Caki2 (cell line): ENCODE measurements at places on chromosomes 11 and 22. TPM values are rescaled to one million over a fixed set of nuclear protein-coding genes. Genes with fewer than 3 reads are reported as not detected.

TENM4 gene
- 0.17 and 0.70 TPM in 2 replicates for total RNA-seq

RIC3 gene
- total RNA-seq = not detected in 2 replicates

SGSM1 gene
- total RNA-seq = 0.06 and 0.27 TPM in 2 replicates

DNA sequence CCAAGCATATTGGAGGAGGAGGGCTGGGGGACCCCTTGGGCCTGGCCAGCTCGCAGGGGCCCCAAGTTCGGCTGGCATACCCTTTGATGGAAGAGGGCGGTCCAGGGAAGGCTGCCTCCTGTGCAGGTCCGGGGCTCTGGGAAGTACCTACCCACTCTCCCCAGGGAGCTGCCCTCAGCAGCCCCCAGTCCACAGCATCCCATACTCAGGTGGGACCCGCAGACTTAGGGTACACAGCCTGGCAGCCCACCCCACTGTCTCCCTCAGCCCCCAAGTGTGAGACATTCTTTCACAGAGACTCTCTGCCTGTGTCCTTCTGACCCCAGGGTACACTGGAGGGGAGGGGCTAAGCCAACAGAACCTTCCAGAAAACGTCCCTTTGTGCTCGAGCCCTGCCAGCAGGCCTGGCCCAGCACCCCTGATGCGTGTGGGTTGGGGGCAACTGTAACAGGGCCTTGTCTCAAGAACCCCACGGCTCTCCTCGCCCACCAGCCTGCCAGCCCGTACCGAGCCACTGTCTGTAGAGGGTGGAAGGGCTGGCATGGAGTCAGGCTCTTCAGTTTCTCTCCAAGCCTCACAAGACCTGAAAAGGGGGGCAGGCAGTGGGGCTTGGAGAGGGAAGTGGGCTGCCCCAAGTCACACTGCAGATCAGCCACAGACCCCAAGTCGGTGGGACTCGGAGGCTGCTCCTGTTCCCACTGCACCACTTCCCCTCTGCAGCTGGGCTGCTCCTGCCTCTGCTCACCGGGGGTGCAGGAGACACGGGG, 7.0 kb upstream of the TNFRSF13C start:
- DNase-seq = no peak

DNA sequence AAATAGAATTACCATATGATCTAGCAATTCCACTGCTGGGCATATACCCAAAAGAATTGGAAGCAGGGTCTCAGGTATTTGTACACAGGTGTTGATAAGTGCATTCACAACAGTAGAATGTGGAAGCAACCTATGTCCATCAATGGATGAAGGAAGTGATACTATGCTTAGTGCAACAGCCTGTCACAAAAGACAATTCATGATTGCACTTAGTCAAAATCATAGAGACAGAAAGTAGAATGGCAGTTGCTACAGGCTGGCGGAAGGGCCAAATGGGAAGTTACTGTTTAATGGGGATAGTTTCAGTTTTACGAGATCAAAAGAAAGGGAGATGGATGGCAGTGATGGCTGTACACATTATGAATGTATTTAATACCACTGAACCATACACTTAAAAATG, 42.0 kb downstream of the SGSM3 start:
- DNase-seq = no peak

DNA sequence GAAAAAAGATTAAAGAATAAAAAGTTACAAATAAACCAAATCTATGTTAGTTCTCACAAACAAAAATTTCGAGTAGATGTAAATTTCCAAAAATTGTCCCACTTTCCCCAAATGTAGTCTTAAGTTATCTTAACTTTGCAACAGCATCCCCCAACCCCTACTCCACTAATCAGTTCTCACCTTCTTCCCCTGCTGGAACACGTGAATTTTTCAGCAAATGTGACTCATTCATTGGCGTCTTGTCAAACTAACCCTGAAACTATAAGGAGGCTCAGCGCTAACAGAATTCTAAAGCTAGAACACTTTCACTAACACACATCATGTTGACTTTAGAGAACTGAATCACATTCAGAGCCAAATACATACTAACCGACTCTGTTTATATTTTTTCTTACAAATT, 46.1 kb downstream of the PHF21A start:
- no peak for DNase-seq

GRCh38 chr22:48333816-48334735, 1493.6 kb downstream of the BRD1 start:
- no peak for DNase-seq

DNA sequence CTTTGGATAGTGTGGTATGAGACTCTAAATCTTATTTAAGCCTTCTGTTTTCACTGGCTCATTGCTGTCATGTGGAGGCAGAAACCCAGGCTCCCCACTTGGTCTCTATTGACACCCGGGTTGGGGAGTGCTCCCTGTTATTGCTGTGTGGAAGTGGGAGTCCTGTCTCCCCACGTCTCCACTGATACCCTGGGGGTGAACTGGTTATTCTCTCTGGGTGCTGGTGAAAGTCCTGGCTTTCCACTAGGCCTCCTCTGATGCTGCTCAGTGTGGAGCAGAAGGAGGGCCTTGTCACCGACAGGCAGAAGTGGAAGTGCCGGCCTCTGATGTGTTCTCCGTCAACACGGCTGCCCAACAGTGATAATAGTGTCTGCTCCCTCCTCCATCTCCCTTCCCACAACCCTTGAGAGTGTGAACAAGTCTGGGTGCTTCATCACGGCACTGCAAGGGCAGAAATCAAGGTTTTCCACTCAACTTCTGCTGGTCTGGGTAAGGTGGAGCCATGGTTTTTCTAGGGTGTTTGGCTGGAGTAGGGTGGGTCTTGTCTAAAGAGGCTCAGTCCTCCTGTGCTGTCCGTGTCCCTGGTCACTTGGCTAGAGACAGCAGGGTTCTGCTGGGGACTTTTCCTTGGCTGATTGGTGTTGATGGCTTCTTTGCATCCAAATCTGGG, 240.7 kb upstream of the B3GAT1 start:
- no peak for DNase-seq
